ENCODE measurements at places on chromosomes 6 and 20.

DNA sequence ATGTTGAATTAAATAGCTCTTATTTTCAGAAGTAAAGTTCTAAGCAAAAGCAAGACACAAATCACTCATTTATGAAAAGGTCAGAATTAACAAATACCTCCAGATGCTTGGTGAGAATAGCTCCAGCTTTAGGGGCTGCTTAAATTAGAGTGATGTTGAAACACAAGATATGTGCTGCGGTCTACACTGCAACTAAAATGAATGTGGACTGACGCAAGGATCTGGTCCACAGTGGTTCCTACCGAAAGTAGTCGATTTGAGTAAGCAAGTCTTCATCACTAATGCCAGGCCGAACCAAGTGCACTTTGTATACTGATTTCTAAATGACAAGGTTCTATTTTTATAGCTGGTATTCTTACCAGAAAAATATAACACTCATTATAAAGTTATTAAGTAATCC is 96.3 kb downstream of the PRDM1 start:
- no peak for DNase-seq

GRCh38 chr6:130670142-130670541 is 157.1 kb upstream of the SMLR1 start:
- no peak for DNase-seq

- no peak for DNase-seq
Measured at GRCh38 chr6:135382182-135382628, 115.3 kb downstream of the AHI1 start.

DNA sequence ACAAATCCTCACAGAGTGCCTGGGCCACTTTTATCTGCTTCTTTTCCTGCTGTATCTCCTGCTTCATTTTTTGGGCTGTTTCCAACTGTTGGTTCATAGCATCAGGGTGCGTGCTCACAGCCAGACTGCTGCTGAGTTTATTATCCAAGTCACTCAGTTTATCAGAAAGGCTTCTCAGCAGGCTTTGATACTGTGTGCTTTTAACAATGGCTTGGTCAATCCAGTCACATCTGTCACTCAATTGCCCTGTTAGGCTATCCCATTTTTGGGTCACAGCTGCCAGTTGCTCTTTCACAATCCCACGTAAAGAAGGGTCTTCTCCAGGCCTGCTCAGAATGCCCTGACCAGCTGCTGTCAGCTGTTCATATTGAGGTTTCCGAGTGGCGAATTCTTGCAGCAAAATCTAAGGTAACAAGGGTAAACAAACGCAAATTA is 87.2 kb downstream of the DST start:
- DNase-seq = no peak

DNA sequence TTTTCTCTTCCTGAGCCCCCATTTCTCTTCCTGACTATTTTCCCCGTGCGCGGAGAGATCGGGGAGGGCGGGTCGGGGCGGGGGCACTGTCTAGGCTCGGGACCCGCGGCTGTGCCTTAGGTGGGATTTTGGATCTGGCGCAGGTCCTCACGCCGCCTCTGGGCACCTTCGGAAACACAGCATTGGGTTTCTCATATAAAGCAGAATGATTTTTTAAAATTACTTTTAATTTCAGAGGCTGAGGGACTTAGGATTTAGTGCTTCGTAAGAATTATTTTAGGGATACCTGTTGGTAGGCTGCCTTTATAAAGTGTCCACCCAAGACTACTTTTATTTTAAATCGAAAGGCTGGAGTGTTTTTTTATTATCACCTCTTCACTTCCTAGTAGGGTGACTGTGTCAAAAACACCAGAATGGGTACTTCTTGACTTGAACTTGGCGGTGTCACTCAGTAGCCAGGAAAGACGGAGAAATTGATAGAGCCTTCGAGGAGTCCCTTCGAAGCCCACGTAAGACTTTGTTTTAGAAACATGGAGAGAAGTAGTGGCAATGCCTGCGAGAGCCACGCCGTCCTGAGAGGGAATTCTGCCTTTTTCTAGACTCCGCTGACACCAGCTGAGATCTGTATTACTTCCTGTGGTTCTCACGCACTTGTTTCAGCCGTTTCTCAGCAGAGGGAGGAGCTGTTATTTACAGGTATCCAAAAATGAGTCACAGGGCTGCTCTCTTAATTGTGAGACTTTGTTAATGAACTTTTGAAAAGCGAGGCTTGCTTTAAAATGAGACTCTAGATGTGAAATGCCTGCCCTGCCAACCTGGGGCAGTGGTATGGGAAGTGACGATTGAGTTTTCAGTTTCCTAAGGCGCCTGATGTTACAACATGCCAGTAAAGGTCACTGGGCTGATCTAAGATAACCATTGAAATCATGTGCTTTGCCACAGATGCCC is 667 bp downstream of the STX11 start:
- DNase-seq = peak; percentile 6

DNA sequence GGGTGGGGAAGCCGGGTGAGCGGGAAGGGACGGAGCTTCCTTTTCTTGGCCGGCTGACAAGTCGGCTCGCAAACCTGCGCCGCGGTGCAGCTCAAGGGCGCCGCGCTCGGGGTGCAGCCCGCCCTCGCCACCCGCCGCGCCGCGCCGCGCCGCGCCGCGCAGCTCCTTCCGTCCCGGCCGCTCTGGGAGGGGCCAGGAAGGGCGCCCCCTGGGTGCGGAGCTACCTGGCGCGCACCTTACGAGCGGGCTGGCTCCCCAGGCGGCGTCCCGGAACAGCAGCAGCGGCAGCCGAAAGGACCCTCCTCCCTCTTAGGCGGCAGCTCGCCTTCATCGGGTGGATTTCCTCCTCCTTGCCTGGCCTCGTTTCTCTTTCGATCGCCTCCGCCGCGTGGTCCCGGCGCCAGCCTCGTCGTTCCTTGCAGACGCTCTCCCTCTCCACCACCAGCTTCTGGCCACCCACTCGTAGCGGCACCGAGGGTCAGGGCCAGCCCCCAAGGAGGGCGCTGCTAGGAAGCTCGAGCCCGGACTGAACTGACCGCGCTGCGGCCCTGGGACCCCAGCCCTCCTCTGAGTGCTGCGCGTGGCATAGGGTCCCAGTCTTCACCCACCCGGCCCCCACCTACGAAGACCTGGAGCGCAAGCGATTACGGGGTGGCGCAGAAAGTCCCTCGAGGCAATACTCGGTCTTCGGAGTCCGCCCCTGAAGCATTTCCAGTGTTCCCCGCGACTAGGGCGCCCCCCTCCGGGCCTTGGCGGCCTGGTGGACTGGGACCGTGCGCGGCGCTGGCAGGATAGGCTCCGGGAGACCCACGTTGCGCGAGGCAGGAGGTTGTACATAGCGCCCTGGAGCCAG is at the start of gene MAP3K5:
Gene MAP3K5, minus strand, starts transcription at position 68 of the 853 bp plus-strand sequence. CDS start 320 bp downstream, outside the sequence.
- DNase-seq = peak; percentile 90

DNA sequence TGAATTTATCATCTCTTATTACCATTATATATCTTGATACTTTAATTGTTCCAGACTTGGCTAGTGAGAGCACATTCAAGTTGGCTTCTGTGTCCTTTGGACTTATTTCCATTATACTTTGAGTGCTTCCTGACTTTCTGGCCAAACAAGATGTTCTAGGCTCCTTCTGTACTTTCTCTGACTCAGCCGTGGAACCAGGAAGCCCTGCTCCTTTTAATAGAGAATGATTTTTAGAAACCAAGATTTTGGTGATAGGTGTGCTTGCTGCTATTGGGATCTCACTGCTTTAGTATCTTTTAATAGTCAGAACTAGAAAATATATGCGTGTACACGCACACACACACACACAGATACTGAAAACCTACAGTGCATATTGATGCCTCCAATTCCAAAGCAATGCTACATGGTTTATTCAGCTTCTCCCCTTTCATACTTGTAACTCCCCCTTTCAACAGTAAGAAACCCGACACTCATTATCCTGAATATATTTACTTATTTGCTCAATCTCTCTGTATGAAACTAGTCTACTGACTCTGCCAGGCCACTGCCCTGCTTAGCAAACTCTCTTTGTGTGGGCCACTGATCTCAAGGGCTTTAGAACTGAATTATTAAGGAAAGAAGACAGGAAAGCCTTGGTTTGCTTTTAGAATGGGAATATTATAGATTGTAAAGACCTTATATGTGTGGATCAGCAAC is 42.7 kb upstream of the EZR start:
- DNase-seq = no peak

GRCh38 chr6:28940294-28940857 is 16.6 kb upstream of the TRIM27 start:
- DNase-seq = no peak

GRCh38 chr6:118665011-118665410 is 13.6 kb upstream of the CEP85L start:
- no peak for DNase-seq

GRCh38 chr20:26308961-26309360 is 612.3 kb upstream of the ZNF337 start:
- no peak for DNase-seq

- no peak for DNase-seq
Measured at GRCh38 chr20:20931632-20932031, 174.5 kb downstream of the LINC00237 start.

GRCh38 chr6:43771210-43771857 is 1.3 kb downstream of the VEGFA start:
- DNase-seq = no peak

GRCh38 chr20:54267483-54268003 is 59.7 kb downstream of the PFDN4 start:
- no peak for DNase-seq

DNA sequence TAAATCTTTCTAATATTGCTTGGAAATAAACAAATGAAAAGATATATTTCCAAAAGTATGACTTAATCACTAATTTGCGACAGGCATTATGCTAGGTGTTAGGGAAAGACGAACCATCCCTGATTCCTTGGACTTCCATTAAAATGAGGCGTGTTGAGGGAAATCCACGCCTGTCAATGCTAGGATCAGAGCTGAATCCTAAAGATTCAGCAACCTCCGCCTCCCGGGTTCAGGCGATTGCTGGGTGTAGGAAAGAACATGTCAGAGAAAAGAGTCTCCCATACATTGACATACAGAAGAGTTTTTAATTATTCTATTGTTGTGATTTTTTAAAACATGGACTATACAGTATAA is 16.8 kb upstream of the PRSS16 start:
- no peak for DNase-seq

GRCh38 chr6:109511832-109512231 is 28.8 kb upstream of the ZBTB24 start:
- no peak for DNase-seq

- DNase-seq = no peak
Measured at GRCh38 chr6:14550410-14550809, 432.8 kb downstream of the CD83 start.

GRCh38 chr6:31446481-31446880 is 43.1 kb downstream of the MICA start:
- DNase-seq = no peak

DNA sequence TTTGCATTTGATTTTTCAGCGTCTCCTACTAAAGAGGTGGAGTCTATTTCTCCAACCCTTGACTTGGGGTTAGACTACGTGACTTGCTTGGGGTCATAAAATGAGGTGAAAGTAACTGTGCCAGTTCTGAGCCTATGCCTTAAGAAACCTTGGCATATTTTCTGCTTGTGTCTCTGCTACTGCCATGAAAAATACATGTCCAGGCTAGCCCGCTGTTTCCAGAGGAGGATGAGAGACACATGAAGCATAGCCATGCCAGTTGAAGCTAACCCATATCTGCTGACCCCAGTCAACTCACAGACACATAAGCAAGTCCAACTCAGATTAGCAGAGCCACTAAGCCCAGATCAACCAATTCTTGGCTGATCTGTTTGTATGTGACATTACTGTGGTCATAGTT is 38.7 kb downstream of the SCP2D1 start:
- no peak for DNase-seq

- no peak for DNase-seq
Measured at GRCh38 chr20:62430866-62431447, 3.6 kb upstream of the RBBP8NL start.

DNA sequence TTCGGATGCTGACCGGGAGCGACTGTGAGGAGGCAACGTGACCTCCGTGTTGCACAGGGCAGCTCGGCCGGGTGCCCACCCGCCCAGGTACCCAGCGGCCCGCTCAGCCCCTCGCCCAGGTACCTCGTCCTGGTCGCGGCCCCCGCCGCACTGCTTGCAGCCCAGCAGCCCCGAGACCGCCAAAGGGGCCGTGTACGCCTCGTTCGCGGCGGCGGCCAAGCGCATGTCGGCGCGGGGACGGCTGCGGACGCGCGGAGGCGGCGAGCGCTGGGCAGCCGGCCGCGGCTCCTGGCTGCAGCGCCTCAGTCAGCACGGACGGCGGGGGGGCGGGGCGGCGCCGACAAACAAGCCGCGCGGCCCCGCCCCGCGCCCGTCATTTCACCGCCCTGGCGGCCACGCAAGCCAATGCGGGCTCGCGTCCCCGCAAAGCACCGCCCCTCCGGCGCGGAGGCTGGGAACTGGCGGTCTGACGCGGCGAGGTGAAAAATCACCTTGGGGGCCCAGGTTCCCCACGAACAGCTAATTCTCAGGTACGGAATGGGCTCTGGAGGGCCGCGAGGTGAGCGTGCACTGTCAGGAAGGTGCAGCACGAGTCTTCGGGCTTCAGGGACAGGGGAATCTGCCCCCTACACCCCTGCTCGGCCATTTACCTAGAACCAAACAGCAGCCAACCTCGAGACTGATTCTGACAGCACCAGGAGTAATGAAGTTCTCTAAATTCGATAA is 85.2 kb downstream of the SESN1 start:
- DNase-seq = peak; percentile 63

- no peak for DNase-seq
Measured at GRCh38 chr6:43505718-43506117, 4.4 kb downstream of the LRRC73 start.

GRCh38 chr6:144935661-144936060 is 650.5 kb downstream of the UTRN start:
- DNase-seq = no peak

DNA sequence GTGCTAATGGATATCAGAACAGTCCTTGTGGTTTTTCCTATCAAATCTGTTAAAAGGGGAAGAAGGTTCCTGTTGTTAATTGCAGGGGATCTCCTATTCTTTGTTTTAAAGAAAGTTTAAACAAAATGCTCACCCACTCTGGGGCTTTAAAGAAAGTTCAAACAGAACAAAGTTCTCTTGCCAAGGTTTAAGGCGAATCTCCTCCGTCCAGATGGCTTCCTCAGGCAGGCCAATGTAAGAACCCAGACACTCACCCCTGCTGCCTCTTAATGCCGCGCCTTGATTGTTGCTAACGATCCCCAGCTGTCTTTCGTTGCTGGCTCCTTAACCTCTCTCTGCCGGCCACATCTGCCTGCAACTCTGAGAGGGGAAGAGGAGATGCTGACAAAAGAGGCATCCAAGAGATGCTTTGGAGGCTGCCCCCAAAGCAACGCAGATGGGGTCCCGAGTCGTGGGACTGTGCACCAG is 235.0 kb upstream of the PRDM1 start:
- no peak for DNase-seq

DNA sequence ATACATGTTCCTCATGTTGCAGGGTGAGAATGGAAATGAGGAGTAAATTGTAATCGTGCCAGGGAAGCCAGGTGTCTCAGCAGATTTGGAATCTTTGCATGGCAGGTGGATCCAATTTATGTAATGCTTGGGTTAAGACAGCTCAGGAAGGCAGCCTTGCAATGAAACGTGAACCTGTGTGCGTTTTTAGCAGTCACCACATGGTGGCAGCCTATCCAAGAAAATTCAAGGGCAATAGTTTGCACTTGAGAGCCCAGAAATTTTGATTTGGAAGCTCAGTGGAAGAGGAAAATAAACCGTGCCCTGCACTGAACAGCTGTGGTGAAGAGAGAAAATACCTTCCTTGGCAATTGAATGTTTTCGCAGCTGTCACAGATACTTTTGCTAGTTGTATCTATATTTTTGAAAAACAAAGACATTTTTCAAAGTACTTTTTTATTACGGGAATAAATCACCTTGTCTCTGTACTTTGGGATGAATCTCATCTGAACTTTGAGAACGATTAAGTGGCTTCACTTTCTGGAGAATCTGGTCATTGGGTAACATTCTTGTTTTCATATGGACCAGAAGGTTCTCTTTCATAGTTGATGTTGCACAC is 26.5 kb downstream of the MTHFD1L start:
- DNase-seq = peak; percentile 29

All from stimulated activated CD4-positive, alpha-beta T cell treated with anti-CD3 and anti-CD28 coated beads, Interleukin-1b, Interleukin-23, amount 100 ng/mL, for 1 hour (primary cell).